ENCODE measurements at places on chromosomes 7 and 10.

DNA sequence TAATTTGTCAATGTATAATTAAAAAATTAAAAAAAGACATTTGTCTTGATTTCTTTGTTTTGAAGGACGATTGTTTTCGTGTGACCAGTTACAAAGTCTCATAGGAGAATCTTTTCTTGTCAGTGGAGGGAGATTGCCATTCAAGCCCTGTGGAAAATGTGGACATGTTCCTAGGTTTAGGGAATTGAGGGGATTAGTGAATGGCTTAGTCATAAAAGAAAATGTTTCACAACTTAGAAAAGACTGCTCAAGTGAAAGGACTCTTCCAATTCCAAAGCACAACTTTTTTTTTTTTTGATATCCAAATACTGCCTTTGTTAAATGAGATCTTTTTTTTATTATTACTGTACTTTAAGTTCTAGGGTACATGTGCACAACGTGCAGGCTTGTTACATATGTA lies 140.7 kb upstream of the HABP2 start:
- DNase-seq, result no peak

DNA sequence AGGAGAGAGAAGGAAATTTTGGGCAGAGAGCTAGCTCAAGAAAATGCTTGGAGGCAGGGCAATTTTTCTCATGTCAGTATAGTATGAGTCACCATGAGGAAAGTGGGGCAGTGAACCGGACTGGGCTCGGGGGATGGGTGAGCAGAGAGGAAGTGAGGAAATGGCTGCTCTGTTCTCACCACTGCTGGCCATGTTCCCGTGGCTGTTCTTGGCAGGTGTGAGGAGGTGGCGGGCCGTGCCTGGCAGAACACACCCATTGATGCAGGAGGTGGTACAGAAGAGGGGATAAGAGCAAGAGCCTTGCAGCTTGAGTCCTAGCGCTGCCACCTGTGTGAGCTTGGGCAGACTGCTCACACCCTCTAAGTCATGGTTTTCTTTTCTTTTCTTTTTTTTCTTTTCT lies 304.4 kb upstream of the LYZL1 start:
- DNase-seq, result no peak

DNA sequence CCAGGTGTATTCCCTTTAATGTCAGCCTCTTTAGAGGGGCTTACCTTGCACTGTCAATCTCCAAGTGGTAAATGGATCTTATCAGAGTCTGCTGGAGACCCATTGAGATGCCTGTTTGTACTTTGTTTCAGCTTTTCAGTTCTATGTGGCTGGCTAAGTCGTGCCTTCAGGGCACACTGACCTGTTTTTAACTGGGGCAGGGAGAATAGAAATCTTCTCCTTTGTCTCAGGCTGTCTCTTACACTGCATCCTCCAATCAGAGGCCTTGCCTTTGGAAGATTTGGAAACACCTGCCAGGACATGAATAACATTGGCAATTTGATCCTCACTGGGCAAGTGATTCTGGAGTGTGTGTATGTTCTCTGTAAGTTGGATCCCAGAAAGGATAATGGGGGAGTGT lies 65.0 kb downstream of the POU6F2 start:
- DNase-seq, result no peak

DNA sequence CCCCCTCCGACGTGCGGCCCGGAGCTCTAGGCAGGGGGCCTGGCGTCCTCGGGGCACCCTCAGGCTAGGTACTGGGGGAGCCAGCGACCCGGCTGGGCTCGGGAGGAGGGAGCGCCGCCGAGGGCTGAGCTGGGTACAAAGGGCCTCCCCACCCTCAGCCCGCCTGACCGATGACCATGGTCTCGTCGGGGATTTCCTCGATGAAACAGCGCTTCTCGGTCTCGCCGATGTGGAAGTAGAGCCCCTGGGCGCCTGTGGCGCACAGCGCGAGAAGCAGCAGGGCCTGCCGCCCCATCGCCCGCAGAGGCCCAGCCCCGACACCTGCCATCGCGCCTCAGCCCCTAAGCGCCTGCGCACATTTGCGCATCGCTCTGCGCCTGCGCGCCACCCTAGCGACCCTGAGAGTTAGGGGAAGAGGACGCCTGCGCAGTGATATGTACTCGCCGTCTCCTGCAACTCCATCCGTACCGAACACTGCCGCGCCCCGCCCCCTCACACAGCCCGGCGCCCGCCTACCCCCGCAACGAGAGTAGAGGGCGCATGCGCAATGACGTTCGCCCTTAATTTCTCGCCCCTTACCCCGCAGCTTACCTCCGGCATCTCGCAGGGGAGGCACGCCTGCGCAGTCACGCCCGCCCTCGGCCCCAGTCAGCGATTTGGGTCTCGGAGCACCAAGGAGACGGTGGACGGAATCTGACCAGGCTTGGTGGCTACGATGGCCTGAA lies at the start of gene TMED4:
Gene TMED4, minus strand, starts transcription at position 353 of the 725 bp plus-strand sequence. Its CDS starts 25 bp downstream, at position 328.
- peak; percentile 100 for DNase-seq

DNA sequence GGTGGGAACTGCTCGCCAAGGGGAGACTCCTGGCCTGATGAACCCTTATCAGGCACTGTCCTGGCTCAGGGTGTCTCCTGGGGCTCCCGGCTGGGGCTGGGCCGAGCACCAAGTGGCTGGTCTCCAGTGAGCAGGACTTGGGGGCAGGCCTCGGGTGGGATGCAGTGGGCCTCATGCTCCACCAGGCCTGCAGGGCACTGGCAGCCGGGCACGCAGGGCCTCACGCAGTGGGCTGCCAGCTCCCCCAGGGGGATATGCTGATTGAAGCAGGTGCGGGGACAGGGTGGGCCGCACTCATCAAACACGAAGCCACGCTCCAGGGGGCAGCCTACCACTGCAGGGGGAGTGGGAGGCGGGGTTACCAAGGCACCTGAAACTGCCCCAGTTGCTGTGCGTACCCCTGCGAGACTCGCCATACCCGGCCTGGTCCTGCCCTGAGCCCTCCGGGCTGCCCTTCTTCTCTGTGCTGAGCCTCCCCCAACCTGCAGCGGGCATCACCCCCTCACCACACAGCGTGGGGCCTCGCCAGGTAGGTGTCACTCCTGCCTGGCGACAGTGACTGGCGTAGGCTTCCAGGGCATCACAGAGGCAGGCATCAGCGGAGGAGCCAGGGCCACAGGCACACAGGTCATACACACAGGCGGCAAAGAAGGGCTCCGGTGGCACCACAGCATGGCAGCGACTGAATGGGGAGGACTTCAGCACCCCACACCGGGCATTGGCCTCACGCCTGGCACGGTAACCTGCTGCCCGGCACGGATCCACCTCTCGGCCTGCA lies 14.5 kb downstream of the ATP6V1F start:
- DNase-seq, result no peak

- no peak for DNase-seq
Measured at GRCh38 chr7:117129521-117129955, 176.2 kb downstream of the ST7 start.

DNA sequence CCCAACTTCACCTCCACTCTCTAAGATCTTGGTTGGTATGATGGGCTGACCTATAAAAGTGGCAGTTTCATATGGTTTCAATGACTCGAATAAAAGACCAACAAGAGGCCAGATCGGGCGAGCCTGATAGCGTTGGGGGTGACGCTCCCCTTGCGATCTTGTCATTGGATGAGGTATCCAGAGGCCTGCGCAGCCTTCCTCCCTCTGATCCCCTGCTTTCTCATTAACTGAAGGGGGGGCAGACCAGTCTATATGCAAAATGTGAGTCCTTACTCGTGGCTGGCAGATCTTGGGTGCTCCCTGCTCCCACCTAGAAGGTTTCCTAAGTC lies 937 bp upstream of the COBL start:
- DNase-seq, result no peak

DNA sequence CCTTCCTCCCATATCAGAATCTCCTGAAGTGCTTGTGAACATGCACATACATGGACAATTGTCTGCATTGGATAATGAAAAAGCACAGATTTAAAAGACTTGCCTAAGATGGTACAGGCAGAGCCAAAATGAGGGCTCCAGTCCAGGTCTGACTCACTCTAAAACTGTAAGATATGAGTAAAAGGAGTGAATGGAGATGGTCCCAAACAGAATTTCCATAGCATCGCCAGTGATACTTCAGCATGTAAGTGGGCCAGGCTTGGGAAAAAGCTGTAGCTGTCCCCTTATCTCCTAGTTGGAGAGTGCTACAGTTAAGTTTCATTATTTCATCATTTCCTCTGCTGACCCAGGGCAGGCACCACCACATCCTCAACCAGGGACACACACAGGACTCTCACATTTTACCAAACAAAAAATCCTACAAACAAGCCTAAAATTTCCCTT lies 26.4 kb upstream of the IL6 start:
- no peak for DNase-seq

DNA sequence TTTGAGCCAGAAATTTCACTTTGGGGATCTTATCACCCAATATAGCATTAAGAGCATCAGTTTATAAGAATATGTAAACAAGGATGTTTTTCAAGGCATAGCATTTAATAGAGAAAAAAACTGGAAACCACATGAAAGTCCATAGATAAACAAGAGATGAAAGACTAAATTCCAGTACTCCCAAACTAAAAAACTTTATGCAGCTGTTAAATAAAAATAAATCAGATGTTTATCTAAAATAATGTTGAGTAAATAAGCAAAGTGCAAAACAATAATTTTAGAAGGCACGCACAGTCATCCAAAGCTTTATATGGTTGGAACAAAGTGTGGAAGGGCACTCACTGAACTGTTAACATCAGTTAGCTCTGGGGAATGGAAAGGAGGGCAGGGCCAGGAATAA lies 21.0 kb downstream of the RNLS start:
- no peak for DNase-seq

GRCh38 chr7:21253740-21254687 lies 173.9 kb upstream of the SP4 start:
- peak; percentile 12 for DNase-seq

GRCh38 chr7:129569811-129570215 lies 41.7 kb upstream of the NRF1 start:
- no peak for DNase-seq

DNA sequence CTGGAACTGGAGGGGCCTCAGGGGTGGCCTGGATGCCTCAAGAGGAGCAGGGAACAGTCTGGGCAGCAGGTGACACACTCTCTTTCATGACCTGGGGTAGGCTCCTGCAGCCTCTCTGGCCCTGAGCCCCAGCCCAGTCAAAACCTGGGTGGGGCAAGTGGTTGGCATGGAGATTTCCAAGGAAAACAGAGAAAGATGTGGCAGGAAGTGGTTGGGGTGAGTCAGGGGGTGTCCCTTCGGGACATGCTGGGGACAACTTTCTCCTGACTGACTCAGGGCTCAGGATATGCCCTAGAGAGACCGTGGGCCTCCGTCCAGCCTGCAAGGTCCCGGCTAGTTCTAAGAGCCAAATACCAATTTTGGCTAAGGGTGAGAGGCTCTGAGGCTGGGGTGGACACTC lies 2.9 kb downstream of the AQP1 start:
- no peak for DNase-seq

DNA sequence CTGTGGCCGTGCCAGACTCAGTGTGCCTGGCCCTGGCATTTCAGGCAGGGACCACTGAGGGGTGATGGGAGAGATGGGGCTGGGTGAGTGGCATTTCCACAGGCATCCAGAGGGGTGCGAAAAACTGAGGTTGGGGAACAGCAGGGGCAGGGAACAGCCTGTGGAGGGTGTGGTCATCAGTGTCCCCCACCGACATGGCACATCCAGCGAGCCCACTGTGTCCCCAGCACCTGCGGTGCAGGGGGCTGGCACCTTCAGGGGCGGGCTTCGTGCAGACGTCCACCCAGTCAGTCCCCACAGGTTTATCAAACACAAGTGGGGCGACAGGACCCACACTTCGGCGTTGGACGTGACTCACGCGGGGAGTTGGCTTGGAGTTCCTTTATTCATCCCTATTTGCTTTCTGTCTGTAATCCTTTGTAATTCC lies 14.8 kb downstream of the CUX1 start:
- DNase-seq, result no peak

GRCh38 chr7:98284335-98285036 lies 3.0 kb downstream of the BRI3 start:
- no peak for DNase-seq

DNA sequence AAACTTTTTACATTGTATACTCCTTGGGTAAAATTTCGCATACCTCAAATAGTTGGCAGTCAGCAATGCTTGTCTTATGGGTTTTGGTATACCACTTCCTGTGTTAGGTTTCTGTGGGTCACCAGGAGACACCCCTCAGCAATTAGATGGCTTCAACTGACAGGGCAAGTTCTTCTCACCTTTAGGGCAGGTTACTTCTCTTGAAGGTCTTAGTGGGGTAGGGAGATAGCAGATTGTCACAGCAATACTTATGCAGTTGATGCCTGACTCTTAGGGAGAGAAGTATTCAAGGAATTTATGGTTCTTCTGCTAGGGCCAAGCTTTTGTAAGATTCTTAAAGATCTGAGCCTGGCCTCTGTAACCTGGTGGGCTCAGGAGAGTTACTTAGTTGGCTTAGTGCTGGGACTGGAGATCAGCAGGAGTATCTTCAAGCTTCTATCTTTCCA lies 42.9 kb downstream of the MKLN1 start:
- DNase-seq, result peak; percentile 31

GRCh38 chr7:69245646-69246045 lies 352.6 kb upstream of the AUTS2 start:
- DNase-seq, result no peak

DNA sequence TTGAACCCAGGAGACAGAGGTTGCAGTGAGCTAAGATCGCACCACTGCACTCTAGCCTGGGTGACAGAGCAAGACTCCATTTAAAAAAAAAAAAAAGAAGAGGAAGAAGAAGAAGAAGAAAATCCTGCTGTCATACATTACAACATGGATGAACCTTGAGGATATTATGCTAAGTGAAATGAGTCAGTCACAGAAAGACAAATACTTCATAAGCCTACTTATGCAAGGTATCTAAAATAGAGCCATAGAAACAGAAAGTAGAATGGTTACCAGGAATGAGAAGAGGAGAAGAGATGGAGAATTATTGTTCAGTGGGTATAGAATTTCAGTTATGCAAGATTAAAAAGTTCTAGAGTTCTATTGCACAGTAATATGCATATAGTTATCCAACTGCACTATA lies 466.5 kb downstream of the PLXNA4 start:
- no peak for DNase-seq

- DNase-seq, result no peak
Measured at GRCh38 chr10:79238158-79238520, 109.1 kb upstream of the PPIF start.

- DNase-seq, result no peak
Measured at GRCh38 chr10:6612371-6612770, 32.3 kb upstream of the PRKCQ start.

DNA sequence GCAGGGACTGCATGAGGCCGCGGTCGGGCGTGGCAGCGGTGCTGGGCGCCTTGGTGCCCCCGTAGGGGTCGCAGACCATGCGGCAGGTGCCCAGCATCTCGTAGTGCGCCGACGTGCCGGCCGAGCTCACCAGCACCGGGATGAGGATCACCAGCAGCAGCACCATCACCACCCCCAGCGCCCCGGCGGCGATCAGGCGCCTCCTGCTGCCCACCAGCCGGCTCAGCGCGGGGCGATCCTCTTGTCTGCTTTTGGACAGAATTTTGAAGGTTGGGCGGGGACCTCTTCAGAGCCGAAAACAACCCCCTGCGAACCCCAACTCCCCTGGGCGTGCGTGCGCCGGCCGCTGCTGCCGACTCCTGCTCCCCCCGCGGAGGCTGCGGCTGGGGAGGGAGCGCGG lies 779 bp downstream of the C1QL3 start:
- peak; percentile 53 for DNase-seq

GRCh38 chr10:47165711-47166404 lies 134.1 kb upstream of the GDF10 start:
- DNase-seq, result peak; percentile 42
